ENCODE measurements at places on chromosomes 3 and 15.

DNA sequence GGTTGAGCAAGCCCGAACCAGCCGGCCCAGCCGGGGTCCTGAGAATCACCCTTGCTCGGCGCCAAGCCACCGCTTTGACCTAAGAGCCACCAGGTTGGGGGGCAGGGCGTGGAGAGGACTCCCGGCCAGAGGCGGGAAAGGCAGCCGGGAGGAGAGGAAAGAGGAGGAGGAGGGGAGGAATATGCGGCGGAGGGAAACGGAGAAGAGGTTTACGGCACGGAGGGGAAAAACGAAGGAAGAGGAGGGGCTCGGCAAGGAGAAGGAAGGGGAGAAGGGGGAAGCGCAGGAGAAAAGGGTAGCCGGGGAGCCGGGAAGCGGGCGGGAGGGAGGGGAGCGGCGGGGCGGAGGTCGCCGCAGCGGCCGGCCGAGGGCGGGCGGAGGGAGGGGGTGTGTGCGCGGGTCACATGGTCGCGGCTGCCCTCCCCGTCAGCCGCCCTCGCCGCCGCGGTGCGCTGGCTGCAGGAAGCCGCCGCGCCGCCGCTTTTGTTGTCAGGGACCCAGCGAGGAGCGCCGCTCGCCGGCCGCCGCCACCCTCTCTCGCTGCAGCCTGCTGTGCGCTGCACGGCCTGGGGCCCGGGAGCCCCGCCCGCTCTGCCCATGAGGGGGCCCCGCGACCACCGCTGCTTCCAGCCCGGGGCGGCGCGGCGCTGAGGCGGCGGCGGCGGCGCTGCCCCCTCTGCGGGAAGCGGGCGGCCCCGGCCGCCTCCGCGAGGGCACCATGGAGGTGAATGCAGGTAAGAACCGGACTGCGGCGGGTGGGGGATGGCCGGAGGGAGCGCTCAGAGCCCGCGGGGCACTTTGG is at the start of gene NR1D2:
NR1D2 (plus strand) TSS at position 426 of the 802 bp plus-strand sequence; CDS start at position 719, 293 bp downstream.
- peak; percentile 79 for DNase-seq

DNA sequence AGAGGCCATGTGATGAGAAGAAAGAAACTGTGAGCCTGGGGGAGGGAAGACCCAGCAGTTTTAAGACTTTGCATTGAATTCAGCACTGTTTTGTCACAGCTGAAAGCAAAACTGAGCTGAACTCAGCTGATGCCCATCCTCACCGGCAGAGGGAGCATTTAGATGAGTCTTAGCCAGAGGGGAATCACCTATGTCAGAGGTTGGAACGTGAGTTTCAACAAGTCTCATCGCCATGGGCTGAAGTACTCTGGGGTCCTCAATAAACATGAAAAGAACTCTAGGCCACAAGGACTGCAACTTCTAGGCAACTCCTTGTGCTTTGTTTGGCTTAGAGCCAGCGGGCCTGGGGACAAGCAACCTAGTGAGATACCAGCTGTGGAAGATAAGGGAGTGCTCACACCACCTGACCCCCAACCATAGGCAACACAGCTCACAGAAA is 324.5 kb downstream of the TBL1XR1 start:
- peak; percentile 28 for DNase-seq

DNA sequence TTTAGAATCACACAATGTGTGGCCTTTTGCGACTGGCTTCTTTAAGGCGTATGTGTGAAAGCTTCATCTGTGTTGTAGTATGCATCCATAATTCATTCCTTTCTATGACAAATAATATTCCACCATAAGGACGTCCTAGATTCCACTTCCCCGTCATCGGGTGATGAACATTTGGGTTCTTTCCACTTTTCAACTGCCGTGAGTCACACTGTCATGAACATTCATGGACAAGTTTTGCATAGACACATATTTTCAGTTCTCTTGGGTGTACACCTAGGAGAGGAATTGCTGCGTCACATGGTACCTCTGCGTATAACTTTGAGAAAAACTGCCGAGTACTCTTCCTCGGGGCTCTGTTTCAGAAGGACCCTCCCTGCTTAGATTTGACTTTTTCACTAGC is 97.3 kb downstream of the TOP2B start:
- no peak for DNase-seq

DNA sequence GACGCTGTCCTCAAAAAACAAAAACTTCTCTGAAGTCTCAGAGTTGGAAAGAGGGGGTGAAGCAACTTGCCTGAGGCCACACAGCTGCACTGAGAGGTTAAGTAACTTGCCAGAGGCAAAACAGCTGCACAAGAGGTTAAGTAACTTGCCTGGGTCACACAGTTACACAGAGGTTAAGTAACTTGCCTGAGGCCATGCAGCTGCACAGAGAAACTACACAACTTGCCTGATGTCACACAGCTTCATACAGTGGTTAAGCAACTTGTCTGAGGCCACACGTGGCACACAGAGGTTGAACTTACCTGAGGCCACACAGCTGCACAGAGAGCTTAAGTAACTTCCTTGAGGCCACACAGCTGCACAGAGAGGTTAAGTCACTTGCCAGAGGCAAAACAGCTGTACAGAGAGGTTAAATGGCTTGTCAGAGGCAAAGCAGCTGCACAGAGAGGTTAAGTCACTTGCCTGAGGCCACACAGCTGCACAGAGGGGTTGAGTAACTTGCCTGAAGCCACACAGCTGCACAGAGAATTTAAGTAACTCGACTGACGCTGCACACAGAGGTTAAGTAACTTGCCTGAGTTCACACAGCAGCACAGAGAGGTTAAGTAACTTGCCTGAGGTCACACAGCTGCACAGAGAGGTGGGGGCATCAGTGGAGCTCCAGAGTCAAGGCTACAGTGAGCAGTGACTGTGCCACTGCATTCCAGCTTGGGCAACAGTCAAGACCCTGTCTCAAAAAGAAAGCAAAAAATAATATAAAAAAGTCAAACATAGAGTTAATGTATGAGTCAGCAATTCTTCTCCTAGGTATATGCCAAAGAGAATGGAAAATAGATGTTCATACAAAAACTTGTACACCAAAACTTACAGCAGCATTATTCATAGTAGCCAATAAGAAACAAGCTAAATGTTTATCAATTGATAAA is 12.0 kb upstream of the ACAD9 start:
- no peak for DNase-seq

DNA sequence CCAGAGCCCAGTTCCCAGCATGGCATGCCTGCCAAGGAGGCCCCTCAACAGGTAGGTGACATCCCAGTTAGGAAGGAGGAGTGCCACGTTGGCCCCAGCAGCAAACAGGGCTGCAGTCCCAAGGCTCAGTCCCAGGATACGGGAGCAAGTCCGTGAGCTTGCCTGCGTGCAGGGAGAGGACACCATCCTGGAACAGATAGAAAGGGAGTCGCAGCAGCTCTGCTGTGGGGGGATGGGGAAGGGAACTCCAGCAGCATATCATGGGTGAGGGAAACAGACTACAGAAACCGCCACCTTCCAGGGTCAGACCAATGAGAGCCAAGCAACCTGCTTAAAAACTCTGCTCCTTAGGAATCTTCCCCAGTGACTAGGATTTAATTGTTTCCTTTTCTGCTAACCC is 9.4 kb upstream of the DYNLT2B start:
- no peak for DNase-seq

GRCh38 chr3:117557464-117558090 is 848.0 kb downstream of the TUSC7 start:
- no peak for DNase-seq
